Stimulated activated CD4-positive, alpha-beta T cell treated with anti-CD3 and anti-CD28 coated beads, Interleukin-2, amount 100 ng/mL, for 24 hours (primary cell): ENCODE measurements at places on chromosomes 7 and 10.

GRCh38 chr7:131108212-131108940 lies 219.3 kb upstream of the MKLN1 start:
- DNase-seq, result no peak

DNA sequence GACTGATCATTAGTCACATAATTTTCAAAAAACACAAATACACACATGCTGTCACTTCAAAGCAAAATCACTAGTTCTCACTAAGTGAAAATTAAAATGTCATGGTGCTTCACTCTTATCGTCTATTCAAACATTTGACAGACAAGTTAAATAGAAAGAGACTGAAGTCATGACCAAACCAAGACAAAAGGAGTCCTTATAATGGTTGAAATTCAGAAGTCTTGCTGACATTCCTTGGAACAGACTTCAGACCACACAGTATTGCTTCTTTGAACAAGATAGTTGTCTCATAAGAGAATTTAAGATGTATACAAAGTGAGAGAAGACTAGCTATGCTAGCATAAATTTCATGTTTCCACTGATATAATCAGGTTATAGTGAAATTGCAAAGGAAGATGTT lies 119.5 kb downstream of the SEMA3D start:
- DNase-seq, result no peak

- no peak for DNase-seq
Observed at GRCh38 chr10:26519803-26520202, 81.7 kb downstream of the APBB1IP start.

DNA sequence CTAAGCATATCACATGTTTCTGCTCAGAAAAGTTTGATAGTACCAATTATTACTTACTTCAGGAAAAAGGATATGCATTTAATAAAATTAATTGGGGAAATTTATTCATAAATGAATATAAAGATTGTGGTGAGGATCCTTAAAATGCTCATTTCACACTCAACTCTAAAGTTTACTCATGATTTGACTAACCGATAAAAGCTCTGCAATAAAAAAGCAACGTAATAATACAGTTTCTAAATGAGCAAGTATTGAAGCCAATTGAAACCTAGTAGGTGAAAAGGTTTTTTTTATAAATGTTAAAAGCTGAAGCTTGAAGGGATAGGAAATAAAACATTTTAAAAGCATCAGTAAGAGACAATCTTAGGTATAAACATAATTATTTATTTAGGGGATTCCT lies 308.3 kb upstream of the STEAP1 start:
- no peak for DNase-seq

DNA sequence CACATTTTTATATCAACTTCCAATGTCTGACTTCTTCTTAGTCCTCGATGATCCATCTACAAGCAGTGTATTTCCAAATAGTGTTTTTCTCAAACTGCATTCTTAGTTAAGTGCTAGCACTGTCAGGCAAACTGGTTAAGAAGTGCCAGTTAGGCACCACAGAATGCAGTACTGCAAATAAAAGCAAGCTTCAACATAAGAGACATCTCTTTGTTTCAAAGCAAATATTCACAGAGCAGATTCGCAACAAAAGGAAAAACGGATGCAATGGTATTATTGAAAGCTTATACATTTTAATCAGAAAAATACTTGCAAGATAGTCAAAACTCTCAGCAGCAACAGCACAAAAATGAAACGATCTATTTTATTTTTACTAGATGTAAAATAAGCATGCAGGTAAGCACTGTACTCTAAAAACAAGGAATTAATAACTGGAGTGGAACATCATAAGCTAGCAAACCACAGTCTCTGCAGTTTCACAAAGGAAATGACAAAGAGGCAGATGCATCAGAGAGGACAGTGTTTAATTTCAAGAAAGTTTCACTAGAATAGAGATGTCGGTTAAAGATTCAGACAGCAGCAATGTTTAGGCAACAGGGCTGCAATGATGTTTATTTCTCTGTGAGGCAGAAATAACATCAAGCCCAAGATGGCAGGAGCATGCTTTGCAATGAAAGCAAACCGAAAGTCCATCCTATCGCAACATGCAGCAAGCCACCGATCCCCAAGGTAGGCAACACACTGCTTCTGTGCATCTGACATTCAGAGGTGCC lies 82.0 kb downstream of the FGFR2 start:
- DNase-seq, result no peak
